ENCODE measurements at places on chromosomes 1 and 21.

- no peak for DNase-seq
These were observed 20.5 kb upstream of the THRAP3 start for GRCh38 chr1:36203554-36204346.

- no peak for DNase-seq
These were observed 59.7 kb upstream of the RAVER2 start for GRCh38 chr1:64685217-64685616.

GRCh38 chr21:14740692-14741091 lies 194.6 kb upstream of the SAMSN1 start:
- no peak for DNase-seq

GRCh38 chr1:156559797-156560385 lies 12.5 kb downstream of the IQGAP3 start:
- DNase-seq: no peak

DNA sequence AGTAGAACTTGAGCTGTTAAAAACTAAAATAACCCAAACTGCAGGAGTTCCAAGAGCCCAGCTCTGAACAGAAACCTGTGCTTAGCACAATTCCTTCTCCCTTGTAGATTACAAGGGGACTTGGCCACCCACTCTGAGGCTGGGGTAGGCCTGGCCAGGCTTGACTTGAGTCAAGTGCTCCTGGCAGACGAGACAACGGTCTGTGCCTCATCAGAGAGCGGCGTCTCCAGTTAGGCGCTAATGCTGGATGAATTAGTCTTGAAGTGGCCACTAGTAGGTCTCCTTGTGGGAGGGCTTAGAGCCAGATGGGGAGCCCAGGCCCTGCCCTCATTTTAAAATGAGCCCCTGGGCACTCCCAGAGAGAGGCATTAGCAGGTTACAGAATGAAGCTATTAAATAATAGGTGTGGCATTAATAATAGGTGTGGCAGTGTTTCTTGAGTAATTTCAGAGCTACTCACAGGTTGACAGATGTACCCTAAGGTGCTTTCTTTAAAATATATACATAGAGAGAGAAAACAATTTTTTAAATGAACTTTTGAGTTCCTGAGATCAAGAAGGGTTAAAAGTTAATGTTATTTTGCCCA lies 1.1 kb downstream of the EEIG2 start:
- DNase-seq: no peak

GRCh38 chr1:163789911-163790310 lies 468.2 kb downstream of the NUF2 start:
- no peak for DNase-seq

- no peak for DNase-seq
These were observed 98.6 kb downstream of the ENAH start for GRCh38 chr1:225554216-225554812.

DNA sequence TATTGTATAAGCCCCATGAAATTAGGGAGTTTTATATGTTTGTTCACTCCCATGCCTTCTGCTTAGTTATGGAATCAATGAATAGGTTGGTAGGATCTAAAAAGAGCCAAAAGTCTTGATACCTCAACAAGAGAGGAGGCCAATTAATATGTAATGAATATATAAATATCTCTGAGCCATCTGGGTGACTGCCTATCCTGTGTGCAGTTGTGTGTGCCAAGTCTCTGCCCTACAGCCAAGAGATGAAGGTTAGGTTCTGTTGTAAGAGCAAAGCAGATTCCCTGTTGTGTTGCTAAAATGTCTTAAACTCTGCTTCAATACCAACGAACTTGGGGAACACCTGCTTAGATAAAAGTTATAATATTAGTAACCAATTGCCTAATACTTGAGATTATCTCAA lies 61.8 kb upstream of the GORAB start:
- no peak for DNase-seq

DNA sequence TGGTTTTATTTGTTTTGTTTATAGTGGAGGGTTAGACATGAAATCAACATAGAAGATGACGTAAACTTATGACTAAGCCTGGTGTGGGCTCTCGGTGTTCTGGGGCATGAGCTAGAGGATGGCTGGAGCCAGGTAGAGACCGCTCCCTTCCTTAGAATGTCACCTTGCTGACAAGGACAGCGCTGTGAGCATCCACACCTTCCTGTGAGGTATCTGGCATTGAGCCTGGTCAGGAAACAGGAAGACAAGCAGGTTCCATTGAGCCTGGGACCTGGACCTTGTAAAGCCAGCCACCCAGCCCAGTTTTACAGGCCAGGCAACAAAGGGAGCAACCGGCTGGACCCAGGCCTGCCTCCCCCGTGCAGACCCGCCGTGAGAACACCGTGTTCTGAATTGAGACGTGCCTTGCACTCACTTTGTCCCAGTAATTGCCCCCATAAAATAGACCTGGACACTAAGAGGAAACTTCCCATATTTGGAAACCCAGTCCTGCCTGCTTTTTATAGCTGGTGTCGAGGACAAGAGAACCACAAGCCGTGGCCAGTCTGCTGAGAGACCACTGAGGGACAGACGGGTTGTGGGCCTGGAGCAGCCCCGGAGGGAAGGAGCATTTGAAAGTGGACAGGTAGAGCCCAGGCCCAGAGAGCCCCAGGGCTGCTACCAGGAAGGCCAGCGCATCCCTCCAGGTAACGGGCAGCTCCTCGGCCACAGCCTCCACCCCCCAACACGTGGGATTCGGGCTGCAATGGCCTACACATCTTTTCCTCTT lies 78.0 kb downstream of the PDE9A start:
- no peak for DNase-seq

DNA sequence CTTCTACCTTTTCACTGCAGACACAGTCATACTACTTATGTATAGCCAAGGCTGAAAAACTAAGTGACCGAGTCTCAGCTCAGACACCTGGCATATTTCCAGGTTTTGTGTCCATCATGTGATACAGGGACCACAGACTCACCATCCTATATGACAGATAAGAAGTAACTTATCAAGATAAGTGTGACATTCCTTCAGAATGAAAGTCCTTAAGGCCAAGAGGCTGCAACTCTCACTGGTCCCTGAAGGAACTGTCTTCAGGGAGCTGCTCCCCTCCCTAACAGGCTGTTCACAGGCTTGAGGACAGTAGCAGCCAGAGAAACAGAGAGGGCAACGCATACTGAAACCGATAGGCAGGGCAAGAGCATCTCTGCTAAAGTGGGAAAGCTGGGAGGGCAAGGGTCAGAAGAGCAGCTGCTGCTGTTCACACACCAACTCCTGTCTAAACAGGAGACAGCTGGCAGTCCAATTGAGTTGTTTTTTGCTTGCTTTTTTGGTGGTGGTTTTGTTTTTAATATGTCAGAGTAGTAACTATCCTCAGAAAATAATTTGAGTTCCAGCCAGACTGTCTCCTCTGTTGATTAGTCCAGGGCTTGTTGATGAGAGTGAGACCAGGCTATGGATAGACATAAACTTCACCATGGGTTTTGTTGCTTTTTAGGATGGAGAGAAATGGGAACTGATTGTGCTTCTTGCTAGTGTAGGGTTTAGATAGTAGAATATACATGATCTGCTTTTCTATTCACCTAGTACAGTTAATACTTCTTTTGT lies 67.7 kb downstream of the MACF1 start:
- no peak for DNase-seq

DNA sequence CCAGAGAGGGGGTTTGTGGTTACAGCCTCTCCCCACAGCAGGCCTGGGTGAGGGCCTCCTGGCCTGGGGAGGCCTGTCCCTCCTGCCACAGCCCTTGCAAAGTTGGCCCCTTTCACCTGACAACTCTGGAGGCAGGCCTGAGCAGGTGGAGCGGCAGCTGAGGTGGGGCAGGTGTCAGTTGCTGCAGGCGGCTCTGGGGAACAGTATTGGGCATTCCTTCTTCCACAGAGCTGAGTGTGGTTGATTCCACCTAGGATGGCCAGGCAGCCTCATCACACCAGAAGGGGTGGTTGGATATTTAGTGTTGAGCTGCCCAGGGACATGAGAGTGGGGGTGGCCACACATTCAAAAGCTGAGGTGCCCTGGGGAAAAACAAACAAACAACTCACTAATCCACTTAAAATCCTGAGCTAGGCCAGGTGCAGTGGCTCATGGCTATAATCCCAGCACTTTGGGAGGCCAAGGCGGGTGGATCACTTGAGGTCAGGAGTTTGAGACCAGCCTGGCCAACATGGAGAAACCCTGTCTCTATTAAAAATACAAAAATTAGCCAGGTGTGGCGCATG lies 31.1 kb downstream of the PIGP start:
- no peak for DNase-seq

DNA sequence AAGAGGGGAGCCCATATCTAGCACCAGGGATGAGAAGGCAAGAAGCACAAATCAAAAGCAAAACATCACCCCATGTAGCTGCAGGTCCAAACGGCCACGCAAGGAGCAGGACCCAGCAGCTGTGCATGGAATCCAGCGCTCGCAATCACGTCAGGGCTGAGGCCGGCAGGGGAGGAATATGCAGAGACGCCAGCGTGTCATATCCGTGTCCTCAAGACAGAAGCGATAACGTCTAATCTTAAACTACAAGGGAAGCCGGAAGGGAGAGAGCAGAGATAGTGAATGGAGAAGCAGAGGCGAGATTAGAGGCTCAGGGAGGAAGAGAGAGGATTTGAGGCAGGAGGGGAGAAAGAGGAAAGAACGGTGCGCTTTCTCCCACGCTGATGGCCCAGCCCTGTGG lies 39.1 kb downstream of the FBXO2 start:
- DNase-seq: no peak

DNA sequence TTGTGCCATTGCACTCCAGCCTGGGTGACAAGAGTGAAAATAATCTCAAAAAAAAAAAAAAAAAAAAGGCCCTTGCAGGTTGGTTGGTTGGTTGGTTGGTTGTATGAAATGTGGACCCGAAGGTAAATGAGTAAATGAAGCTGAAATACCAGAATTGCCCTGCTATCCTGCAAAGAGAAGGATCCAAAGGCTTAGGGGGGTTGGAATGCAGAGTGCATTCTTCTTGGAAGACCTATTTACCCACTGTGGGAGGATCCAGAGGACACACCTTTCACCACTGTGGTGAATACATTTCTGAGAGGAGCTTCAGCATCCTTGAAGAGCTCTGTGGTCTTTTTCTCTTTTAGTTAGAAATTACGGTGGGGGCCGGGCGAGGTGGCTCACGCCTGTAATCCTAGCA lies 28.7 kb upstream of the EIF4G3 start:
- no peak for DNase-seq

GRCh38 chr1:96425382-96426129 lies 296.0 kb upstream of the PTBP2 start:
- DNase-seq: no peak

GRCh38 chr1:204001166-204001901 lies 71.6 kb upstream of the SOX13 start:
- no peak for DNase-seq

GRCh38 chr1:26739329-26739914 lies 43.6 kb downstream of the ARID1A start:
- DNase-seq: no peak

DNA sequence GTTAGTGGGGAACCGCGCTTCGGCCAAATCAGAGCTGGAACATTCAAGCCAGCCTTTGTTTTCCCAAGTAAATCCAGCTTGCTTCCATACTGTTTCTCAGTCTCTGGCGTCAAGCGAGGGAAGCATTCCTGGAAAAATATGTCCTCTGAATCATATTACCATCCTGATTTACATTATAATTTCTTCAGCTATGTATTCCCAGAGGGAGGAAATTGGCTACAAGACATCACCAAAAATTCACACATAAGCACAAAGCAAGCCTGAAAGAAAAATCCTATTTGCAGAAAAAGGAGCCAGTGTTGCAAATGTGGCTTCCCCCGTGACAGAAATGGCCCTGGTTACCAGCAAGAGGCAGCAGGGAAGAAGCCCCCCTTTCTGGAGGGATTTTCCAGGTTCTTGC lies 233.3 kb downstream of the KCNJ6 start:
- DNase-seq: no peak
